NCI-H1092 (cell line): ENCODE measurements at places on chromosomes 6 and 20.

DNA sequence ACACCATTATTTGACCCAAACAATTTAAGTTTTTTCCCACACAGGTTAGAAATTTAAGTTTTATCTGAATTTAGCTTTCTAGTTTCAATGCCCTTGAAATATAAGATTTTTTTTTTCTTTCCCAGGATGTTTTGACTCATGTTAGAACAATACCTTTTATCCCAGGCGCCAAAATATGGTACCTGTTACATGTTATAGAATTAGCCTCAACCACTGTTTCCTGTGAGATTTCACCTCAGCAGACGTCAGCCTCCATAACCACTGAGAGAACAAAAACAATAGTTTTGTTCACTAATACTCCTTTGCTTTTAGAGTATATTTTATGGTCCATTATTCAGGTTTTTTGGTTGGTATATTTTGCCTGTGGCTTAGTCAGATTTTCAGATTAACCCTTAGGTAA lies 302.9 kb downstream of the CDKAL1 start:
- DNase-seq, result no peak

DNA sequence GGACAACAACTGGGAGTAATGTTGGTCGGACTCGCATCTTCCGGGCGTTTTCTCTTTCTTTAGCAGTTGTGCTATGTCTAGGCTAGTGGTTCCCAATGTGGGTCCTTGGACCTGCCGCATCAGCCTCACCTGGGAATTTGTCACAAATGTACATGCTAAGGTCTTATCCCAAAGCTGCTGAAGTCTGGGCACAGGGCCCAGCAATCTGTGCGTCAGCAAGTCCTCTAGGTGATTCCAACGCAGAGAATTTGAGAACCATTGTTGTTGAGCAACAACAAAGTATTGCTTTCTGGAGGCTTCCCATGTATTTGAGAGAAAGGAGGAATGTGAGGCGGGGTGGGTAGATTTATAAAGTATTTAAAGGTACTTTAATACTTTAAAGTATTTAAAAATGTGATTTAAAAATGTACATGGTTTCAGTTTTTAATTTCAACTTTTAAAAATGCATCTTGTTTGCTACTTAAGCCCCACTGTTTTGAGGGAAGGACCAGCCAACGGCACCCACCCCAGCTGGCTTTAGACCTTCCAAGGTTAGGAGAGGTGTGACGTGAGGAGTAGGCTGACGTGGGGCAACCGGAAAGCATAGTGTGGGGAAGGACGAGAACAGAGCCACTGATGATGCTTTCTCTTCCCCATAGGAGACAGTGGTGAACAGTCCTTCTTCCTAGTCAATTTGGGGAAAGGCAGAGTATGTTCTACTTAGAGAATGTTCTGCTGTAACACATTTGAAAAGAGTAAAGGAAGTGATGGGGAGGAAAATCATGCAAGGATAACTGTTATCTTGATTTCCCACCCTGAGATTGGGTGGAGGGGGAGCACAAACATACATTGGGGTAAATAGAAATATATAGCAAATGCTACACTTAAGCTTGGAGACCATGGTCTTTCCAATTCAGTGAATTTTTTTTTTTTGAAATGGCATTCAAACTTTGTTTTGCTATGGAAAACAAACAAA lies 4.3 kb downstream of the UST start:
- DNase-seq, result no peak

DNA sequence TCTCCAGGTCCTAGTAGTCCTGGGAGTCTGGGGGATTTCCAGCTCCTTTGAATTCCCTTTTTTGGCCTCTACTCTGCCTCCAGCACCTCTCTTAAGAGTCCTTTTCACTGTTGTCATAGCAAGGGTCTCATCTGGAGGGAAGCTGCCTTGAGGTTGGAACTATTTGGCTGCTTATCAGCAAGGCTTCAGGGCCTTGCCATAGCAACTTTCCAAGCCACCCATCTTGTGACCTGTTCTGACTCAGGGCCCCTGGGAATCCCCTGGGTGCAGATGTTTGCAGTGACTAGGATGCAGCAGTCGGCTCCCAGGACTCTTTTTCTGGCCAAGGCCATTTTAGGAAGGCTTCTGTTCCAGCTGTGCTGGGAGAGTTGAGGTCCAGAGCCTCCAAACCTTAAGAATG lies 12.4 kb downstream of the PKIG start:
- no peak for DNase-seq

GRCh38 chr6:11374036-11375010 lies 141.9 kb upstream of the NEDD9 start:
- no peak for DNase-seq

GRCh38 chr6:169997187-169997929 lies 245.9 kb downstream of the ERMARD start:
- no peak for DNase-seq
